Epithelial cell of esophagus (primary cell): ENCODE measurements at places on chromosomes 6 and 20.

DNA sequence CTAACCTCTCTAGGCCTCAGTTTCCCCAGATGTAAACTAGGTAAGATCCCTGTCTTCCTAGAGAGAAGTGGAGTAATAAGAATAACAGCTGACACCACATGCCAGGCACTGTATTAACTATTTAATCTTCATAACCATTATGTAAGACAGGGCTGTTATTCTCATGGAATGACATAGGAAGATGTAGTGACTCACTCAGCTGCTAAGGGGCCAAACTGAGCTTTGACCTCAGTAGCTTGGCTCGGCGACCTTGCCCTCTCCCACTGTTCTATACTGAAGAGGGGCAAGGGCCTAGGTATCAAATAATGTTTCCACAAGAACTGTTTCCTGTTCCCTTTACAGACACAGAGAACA, 2.9 kb upstream of the MDGA1 start:
- no peak for DNase-seq

GRCh38 chr6:37171970-37172812, 2.2 kb downstream of the PIM1 start:
- peak; percentile 93 for DNase-seq

DNA sequence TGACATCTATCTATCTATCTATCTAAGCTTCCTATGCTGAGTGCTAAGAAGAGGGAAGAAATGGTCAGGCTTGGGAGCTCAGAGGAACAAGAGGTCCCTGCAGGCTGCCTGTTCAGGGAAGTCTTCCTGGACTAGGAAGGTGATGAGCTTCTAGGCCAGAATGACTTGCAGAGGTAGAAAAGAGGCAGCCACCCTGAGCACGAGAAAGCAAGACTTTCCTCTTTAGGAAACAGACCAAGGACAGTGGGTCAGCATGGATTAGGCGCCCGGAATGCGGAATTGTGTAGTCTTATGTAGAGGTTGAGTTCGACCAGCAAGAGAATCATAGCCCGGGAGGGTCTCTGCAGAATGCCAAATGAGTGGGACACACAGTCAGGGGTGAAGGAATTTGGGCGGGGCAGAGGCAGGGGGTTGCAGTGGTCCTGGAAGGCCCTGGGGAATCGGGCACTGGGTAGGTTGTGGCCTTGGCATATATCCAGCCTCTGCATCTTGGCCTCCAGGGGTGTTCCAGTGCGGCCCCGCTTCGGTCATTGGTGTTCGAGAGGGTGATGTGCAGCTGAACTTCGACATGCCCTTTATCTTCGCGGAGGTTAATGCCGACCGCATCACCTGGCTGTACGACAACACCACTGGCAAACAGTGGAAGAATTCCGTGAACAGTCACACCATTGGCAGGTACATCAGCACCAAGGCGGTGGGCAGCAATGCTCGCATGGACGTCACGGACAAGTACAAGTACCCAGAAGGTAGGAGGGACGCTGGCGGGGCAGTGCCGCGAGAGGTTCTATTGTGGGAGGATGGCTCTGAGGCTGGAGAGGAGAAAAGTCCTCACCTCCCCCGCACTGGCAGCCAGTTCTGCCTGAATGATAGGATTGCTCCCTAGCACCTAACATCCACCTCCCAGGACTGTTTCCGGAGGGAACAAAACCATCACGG, 32.1 kb downstream of the TGM3 start:
- DNase-seq, result no peak

DNA sequence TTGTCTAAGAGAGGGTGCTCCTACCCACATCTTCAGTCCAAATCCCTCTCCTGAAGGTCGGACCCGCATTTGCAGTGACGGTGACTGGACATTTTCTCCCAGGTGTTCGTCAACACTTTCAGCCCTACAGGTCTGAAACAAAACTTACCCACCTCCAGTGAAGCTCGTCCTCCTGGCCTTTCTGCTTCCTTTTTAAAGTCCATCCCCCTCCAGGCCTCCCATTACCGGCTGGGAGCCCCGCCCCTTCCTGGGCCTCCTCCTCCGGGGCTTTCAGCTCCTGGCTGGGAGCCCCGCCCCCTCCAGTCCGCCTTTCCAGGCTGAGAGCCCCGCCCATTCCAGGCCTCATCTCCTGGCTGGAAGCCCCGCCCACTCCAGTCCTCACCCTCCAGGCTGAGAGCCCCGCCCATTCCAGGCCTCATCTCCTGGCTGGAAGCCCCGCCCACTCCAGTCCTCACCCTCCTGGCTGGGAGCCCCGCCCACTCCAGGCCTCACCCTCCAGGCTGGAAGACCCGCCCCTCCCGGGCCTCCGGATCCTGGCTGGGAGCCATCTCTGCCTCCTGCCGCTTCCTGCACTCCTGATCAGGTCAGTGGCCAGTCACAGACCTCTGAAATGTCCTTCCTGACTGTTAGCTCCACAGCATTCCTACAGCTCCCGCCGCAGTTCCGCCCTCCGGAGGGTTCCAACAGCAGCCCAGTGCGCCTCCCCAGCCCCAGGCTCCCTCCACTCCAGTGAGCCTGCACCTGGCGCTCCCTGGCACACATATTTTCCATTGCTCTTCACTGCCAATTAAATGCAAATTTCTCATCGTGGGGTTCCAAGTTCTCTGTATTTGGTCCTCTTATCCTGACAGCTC, 98.5 kb downstream of the LY86 start:
- DNase-seq, result peak; percentile 94

GRCh38 chr6:2237001-2237400, 8.4 kb downstream of the GMDS start:
- DNase-seq, result peak; percentile 88
